ENCODE measurements at places on chromosomes 7 and 10.
A peak's percentile ranks its signal among the peaks of the same experiment; 100 is the strongest.

DNA sequence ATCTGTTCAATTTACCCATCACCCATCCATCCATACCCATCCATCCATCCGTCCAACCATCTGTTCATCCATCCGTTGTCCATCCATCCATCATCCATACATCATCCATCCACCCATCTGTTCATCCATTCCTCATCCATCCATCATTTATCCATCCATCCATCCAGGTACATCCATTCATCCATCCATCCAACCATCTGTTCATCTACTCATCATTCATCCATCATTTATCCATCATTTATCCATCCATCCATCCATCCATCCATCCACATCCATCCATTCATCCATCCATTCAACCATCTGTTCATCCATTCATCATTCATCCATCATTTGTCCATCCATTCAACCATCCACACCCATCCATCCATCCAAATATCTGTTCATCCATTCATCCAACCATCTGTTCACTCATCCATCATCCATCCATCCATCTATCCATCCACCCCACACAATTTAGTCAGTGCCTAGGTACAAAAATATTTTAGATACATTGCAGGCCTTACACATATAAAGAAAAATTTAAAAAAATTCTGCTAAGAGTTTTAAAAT is 119.1 kb downstream of the PRKCQ start:
- no peak for DNase-seq

GRCh38 chr10:89297791-89298190 is 4.1 kb upstream of the IFIT2 start:
- DNase-seq, result no peak

GRCh38 chr10:13659887-13660550 is 73.3 kb downstream of the PRPF18 start:
- no peak for DNase-seq

DNA sequence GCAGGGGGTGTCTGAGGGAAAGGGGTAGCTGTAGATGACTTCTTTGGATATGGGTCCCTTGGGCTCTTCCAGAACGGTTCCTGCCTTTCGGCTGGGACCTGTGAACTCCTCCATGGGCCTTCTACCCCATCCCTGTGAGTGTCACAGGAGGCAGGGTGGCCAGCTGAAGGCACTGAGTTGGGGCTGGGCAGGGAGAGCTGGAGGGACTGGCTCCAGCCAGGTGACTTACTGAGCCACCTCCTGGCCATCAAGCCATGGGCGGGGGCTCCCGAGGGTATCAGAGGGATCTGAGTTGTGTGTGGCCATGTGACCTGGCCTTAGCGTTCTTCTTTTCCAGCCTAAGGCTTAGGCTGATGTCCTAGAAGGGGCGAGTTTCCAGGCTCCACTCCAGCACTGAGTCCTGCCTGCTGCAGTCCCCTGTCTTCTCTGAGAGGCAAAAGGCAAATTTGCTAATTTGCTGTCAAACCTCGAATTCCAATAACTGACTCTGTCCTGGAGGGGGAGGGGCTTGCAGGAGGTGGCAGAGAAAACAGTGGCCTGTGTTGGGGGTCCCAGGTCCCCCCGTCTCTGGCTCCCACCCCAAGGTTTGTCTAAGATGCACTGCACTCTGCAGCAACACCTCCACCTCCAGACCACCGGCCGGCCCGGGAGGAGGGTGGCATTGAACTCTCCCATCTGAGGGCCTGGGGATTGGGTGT is 27.2 kb downstream of the ADCYAP1R1 start:
- DNase-seq, result no peak

- no peak for DNase-seq
Observed at GRCh38 chr10:121435099-121435875, 163.0 kb downstream of the FGFR2 start.

GRCh38 chr10:3926258-3926657 is 141.2 kb upstream of the KLF6 start:
- DNase-seq, result no peak

- no peak for DNase-seq
Observed at GRCh38 chr10:66639371-66639770, 286.5 kb upstream of the LRRTM3 start.

- no peak for DNase-seq
Observed at GRCh38 chr10:5274795-5275194, 78.2 kb downstream of the AKR1C4 start.

DNA sequence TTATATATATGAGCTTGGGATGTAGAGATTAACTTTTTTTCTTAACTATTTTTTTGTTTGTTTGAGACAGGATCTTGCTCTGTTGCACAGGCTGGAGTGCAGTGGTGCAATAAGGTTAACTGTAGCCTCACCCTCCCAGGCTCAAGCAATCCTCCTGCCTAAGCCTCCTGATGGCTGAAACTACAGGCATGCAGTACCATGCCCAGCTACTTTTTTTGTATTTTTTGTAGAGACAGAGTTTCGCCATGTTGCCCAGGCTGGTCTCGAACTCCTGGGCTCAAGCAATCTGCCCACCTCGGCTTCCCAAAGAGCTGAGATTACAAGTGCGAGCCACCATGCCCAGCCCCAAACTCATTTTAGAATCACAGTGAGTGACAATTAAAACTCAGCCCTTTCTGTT is 105.2 kb downstream of the CUBN start:
- DNase-seq, result no peak

DNA sequence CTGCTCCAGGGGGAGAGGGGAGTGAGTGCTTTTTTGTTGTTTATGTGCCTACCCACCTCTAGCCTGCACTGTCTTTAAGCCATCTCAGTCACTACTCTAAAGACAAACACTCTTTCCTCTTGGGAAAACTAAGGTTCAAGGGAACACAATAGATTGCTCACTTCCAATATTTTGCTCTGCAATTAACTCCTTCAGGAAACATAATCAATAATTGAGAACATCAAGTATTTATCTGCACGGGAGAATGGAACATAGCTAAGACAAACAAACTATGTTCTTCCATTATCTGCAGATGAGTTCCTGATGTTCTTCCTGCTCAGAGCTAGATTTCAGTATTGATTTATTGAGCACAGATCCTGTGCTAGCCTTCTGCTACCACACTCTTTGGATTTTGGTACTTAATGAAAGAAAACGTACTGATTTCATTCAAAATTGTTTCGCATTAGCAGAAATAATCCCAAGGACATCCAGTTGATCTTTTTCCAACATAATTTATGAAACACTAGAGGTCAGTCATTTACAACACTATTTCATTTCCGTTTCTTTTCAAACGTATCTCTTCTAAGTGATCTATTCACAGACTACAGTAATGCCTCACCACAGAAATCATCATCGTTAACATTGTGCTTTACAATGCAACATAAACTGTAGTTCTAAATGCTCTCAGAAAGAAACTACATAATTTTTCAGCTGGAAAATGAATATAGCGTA is 8.3 kb downstream of the NEBL start:
- DNase-seq, result no peak

DNA sequence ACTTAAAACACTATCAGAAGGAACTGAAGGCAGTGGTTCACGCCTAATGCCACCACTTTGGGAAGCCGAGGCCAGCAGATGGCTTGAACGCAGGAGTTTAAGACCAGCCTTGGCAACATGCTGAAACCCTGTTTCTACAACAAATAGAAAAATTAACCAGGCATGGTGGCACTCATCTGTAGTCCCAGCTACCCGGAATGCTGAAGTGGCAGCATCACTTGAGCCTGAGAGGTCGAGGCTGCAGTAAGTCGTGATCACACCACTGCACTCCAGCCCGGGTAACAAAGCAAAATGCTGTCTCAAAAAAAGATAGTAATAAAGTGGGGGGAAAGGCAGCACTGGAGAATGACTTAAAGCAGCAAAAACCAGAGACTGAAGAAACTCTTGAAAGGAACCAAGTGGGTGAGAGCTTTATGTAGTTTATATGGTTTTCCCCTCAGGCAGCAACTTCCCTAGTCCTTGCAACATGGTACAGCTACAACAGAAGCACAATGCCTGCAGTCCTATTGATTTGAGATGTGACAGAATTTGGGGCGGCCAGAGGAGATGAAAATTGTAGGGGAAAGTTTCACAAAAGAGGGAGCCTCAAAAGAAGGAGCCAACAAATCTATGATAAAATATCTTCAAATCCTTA is 38.1 kb downstream of the GDI2 start:
- no peak for DNase-seq

DNA sequence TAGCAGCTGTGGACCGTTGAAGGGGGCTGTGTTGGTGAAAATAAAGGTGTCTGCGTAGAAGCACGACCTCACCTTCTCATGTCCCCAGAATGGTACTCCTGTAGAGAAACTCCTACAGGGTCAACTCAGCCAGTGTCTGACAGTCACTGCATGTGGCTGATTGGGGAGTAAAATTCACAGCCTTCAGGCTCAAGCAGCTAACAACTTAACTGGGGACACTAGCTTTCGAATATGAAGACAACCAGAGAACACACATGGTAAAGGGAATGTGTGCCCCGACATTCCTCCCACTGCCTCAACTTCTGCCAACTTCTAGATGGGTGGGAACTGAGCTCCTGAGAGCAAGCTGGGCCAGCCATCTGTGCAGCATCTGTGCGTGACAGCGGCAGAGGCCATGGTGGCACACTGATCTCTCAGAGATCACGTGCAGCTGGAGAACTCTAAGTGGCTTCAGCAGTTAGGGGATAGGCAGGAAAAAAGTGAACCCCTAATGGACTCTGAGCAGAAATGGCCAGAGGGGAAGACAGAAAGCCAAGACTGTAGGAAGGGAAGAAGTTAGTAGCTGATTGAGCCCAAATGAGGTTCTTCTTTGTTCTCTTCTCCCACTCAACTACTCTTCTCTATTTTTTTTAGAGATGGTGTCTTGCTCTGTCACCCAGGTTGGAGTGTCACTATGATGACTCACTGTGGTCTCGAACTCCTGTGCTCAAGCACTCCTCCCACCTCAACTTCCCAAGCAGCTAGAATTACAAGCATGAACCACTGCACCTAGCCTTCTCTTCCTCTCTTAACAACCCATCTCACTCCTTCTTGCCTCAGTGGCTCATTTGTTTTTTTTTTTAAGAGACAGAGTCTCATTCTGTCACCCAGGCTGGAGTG is 280.8 kb downstream of the ZEB1 start:
- no peak for DNase-seq

DNA sequence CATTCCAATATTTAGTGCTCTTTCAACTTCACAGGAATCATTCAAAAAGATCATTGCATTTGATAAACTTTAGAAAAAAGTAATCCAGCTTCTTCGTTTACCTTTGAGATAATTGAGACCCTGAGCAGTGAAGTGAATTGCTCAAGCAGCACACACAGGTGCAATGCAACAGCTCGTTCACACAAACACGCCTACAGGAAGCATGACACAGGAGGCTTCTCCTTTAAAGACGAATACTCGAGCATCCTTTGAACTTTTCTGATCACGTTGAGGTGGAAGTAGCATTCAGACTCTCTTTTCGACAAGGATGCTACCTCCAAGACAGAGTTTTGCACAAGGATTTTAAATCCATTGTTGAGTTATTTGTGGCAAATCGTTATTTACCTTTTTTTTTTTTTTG is 18.0 kb upstream of the RSU1 start:
- DNase-seq, result no peak

GRCh38 chr10:79093658-79094411 is 25.1 kb downstream of the ZMIZ1 start:
- DNase-seq, result peak; percentile 15

DNA sequence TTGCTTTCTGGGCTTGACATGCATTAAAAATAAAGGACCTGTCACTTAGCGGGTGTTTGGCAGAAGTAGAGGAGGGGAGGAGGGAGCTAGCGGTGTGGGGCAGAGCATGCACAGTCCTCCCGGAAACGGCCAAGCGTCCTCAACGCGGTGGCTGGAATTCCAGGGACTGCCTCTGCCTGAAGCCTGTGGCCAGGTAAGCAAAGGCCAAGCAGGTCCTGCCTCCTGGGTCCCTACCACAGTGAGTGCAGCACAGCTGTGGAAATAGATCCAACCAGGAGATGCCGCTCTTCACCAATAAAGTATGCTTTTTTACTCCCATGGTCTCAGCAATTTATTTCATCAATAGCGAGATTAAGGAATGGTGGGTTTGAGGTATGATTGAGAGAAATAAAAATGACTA is 323.4 kb downstream of the WDR37 start:
- no peak for DNase-seq

- DNase-seq, result no peak
Observed at GRCh38 chr10:120729547-120729946, 121.6 kb upstream of the WDR11 start.

- no peak for DNase-seq
Observed at GRCh38 chr7:87645446-87645845, 17.2 kb downstream of the RUNDC3B start.

GRCh38 chr10:128026615-128027300 is 99.5 kb downstream of the MKI67 start:
- DNase-seq, result no peak

DNA sequence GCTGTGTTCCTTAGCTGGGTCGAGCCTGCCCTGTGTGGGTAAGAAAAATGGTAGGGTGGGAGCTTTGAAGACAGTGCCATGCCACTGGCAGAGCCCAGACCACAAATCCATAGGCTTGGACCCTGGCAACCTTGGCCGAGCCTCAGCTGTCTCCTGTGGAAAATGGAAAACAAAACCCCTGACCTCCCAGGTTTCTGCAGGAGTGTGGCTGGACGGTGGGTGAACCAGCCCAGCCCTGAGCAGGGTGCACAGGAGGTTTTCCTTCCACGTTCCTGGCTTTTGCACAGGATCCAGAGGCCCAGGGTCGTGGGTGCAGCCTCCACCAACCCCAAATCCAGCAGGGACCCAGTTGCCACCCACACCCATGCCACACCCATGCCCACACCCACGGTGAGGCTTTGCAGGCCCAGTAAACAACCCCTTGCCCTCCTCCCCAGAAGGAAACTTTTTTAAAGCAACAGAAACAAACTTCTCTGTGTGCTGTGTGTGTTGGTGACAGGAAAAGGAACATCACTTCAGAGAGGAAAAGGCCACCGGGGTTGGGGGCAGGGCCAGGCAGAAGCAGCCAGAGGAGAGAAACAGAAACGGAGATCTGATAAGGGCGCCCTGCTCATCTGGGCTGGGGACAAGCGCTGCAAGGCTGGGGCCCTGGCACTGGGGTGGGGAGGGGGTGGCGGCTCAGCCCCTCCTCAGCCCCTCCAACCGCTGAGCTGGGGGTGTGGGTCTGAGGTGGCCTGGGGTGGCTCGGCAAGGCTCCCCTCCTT is 20.7 kb upstream of the ZMIZ1 start:
- DNase-seq, result no peak

DNA sequence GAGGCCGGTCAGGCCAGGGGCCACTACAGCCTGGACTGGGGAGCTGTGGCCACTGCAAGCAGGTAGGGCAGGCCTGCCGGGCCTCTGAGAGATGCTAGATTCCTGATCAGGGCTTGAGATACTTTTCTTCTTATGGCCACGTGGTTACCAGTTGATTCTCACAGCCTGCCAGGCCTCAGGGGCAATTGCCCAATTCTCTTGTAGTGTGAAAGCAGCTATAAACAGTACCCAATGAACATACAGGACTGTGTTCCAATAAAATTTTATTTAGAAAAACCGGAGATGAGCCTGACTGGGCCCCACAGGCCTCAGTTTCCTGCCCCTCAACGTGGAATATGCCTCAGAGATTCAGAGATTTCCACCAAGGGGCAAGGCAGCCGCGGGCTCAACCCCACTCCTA is 475.2 kb downstream of the TCERG1L start:
- no peak for DNase-seq

DNA sequence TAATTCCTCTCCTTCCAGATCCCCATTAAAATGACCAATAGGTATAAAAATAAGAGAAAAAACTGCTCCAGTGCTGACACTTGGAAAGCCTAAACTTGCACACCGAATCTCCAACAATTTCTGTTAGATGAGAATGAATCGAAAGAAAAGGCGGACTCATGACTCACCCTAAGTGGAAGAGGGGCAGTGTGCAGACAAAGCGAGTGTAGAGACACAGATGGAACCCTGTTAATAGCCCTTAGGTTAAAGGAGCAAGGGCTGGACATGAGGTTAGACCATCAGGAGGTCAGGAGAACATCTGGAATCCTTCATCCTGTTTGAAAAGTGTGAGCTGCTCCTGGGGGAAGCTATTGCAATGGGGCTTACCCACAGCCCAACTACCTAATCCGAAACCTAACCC is 103.4 kb upstream of the GLI3 start:
- DNase-seq, result no peak

Data from NCI-H2029 treated with DMSO at 0.1 percent for 48 hours (cell line).